ENCODE measurements at places on chromosomes 1 and 21. TPM values are rescaled to one million over a fixed set of nuclear protein-coding genes. Genes with fewer than 3 reads are reported as not detected.

DNA sequence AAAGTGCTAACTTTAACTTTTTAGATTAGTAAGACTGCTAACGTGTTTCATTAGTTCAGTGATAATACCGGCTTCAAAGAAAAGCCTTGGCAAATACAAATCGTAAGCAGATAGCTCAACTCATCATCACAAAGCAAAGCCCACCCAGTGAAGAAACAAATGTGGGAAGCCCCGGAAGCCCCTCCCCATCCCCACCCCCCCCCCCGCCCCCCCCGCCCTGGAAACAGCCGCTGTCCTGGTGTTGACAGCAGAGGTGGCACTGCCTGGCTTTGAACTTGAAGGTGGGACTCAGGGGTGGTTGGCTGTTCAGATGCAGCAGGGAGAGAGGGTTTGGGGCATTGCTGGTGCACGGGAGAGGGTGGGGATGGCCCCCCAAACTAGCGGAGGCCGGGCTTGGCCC lies 14.1 kb downstream of the PDXK start:
- H3K36me3 ChIP-seq, result peaks cover 45% of the 10 kb centered on the region
- H3K4me1 ChIP-seq, result peaks cover 74% of the 10 kb centered on the region
- H3K4me3 ChIP-seq, result no peak overlapping the region
- H3K27me3 ChIP-seq, result no peaks in the 10 kb centered on the region

GRCh38 chr1:161158316-161159010 lies 837 bp upstream of the USP21 start:
- peaks cover 50% of the 10 kb centered on the region for H3K36me3 ChIP-seq
- no peak for DNase-seq
- no peak overlapping the region for H3K4me3 ChIP-seq
- peak overlapping the region; percentile 72 for H3K27ac ChIP-seq

The EFNA3 gene
- total RNA-seq, result 1.6 TPM

The LCE1B gene
- not detected for total RNA-seq

The TCP10L gene
- not detected for total RNA-seq

Data from spleen (tissue), 13 donors.